ENCODE measurements at places on chromosomes 2 and 18. TPM values are rescaled to one million over a fixed set of nuclear protein-coding genes. Genes with fewer than 3 reads are reported as not detected.

DNA sequence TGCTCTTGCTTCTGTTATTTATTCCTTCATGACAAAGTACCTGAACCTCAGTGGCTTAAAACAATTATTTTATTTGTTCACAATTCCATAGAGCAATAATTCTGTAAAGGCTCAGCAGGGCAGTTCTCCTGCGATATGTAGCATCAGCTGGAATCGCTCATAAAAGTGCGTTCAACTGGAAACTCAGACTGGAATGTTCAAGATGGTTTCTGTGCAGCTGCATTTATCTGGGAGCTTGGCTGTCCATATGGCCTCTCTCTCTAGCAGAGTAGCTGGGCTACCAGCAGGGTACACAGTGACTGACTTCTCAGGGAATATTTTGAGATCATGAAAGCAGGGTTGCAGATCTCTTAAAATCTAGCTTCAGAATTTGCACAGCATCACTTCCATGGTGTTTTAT lies 13.5 kb downstream of the CCDC121 start:
- H3K4me3 ChIP-seq, result no peak overlapping the region
- H3K4me1 ChIP-seq, result no peaks in the 10 kb centered on the region
- H3K27me3 ChIP-seq, result peaks cover 2% of the 10 kb centered on the region
- no peak for DNase-seq
- H3K36me3 ChIP-seq, result peaks cover 17% of the 10 kb centered on the region

DNA sequence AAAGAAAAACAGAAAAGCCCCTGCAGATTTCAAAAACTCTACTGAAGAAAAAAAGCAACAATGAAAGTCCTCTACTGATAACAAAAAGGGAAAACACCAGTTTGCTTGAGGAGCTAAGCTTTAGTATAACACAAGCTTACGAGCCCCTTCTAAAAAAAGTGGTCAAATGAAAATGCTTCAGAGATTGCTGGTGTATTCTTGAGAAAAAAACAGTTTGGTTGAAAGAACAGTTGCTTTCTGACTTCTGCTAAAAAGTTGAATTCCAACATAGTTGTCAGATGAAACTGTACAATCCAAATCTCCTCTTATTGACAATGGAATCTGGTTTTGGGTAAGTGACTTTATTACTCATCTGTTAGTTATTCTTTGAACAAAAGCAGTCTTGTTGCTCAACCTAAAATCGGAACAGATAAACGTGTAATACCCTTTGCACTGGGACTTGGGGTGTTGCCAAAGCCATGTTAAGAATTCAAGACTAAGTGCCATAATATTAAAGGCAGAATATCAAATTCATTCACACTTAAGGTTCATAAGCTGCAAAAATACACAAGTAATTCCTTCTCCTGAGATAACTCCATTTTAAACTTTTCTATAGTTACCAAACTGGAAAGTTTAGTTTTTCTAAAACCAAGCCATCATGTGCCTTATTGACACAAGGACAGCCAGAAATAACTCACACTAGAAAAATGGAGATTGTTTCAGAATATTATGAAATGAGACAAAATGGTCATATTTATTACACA lies 45.3 kb upstream of the SPAG16 start:
- H3K4me3 ChIP-seq, result no peak overlapping the region
- peaks cover 13% of the 10 kb centered on the region for H3K4me1 ChIP-seq
- no peaks in the 10 kb centered on the region for H3K27me3 ChIP-seq
- H3K27ac ChIP-seq, result no peak overlapping the region
- H3K36me3 ChIP-seq, result no peaks in the 10 kb centered on the region

GRCh38 chr2:95073856-95074662 lies 47.5 kb downstream of the MRPS5 start:
- no peak overlapping the region for H3K27ac ChIP-seq
- H3K4me1 ChIP-seq, result no peaks in the 10 kb centered on the region
- H3K36me3 ChIP-seq, result no peaks in the 10 kb centered on the region
- H3K4me3 ChIP-seq, result no peak overlapping the region

- H3K4me3 ChIP-seq, result no peak overlapping the region
- peaks cover 22% of the 10 kb centered on the region for H3K4me1 ChIP-seq
- H3K36me3 ChIP-seq, result no peaks in the 10 kb centered on the region
- no peak overlapping the region for H3K27ac ChIP-seq
Measured at GRCh38 chr2:179239195-179239594, 25.4 kb downstream of the SESTD1 start.

- peaks cover 1% of the 10 kb centered on the region for H3K27me3 ChIP-seq
- H3K36me3 ChIP-seq, result peaks cover 11% of the 10 kb centered on the region
- no peak overlapping the region for H3K4me3 ChIP-seq
- no peak for DNase-seq
- H3K4me1 ChIP-seq, result peaks cover 11% of the 10 kb centered on the region
Measured at GRCh38 chr2:17083902-17084301, 418.3 kb upstream of the CYRIA start.

DNA sequence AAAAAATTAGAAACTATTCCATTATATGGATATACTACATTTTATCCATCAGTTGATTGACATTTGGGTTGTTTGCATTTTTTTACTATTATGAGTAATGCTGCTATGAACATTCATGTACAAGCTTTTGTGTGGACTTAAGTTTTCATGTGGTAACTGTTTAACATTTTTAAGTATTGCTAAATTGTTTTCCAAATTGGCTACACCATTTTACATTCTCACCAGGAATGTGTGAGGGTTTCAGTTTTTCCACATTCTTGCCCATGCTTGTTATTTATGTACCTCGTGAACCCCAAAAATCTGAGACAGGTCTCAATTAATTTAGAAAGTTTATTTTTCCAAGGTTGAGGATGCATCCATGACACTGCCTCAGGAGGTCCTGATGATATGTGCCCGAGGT lies 3.1 kb upstream of the TXNL4A start:
- DNase-seq, result no peak
- H3K4me1 ChIP-seq, result peaks cover 16% of the 10 kb centered on the region
- no peak overlapping the region for H3K4me3 ChIP-seq
- H3K36me3 ChIP-seq, result no peaks in the 10 kb centered on the region

DNA sequence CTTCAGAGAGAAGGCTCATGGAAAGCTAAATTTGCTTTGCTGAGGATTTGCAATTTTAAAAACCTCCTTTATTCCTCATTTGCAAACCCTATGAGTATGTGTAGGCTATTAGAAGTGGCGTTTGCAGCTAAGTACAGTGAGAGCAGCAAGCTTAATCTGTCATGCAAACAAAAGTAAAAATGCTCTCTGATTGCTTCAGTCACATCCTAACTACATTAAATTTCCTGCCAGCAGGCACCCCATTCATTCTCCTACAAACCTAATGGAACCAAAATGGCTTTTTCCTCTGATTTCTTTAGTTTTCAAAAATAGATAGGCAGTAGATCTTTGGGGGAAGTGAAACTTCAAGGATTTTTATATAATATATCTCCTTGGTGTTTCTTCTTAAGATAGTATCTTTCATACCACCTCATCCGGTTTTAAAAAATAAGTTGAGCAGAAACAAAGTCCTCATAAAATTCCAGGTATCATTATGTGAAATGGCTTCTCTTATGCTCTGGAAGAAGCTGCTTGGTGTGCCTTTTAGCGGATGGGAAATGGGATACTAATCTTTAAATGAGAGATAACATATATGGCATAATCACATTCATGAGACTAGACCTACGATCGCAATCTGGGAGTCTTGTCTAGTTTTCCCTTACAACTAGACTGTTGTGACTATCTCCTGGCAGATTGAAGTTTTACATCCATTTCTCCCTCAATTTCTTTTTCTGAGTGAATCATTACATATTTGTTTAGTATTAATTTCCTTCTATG lies 49.1 kb downstream of the CLIP4 start:
- H3K27me3 ChIP-seq, result no peaks in the 10 kb centered on the region
- no peak overlapping the region for H3K27ac ChIP-seq
- H3K4me3 ChIP-seq, result no peak overlapping the region
- no peaks in the 10 kb centered on the region for H3K36me3 ChIP-seq
- no peak for DNase-seq

DNA sequence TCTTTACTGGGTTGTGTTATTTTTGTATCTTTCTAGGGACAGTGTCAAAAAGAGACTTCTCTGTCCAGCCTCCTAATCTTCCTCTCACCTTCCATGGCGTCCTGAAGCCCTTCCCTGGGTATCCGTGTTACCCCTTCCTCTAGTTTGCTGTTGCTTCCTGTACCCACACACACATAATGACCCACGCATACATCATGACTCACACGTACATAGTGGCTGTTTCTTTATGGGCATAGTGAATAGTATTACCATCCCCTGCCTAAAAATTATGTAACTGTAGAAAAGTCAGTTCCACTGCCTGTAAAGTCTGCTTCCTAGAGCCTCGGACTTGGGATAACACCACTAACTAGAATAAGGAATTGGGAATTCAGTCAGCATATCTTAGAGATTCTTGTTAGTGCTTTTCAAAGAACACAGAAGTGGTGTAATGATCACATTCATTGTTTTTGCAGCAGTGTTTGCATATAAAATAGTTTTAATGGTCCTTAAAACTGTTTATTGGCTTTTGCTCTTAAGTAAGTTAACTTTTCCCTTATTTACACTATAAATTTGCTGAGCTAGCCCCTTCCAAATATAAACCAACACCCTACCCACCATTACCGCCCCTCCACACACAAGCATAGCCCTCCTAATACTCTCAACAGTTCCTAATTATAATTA lies 308.4 kb upstream of the RAB12 start:
- no peaks in the 10 kb centered on the region for H3K4me1 ChIP-seq
- H3K36me3 ChIP-seq, result peaks cover 21% of the 10 kb centered on the region
- no peak overlapping the region for H3K27ac ChIP-seq
- H3K27me3 ChIP-seq, result no peaks in the 10 kb centered on the region

GRCh38 chr2:127320586-127321275 lies 26.8 kb upstream of the ERCC3 start:
- no peaks in the 10 kb centered on the region for H3K4me1 ChIP-seq
- peaks cover 15% of the 10 kb centered on the region for H3K36me3 ChIP-seq
- no peak for DNase-seq
- no peak overlapping the region for H3K27ac ChIP-seq
- H3K4me3 ChIP-seq, result no peak overlapping the region
- H3K27me3 ChIP-seq, result no peaks in the 10 kb centered on the region

GRCh38 chr2:156695020-156695419 lies 258.8 kb downstream of the GPD2 start:
- H3K4me1 ChIP-seq, result no peaks in the 10 kb centered on the region
- H3K27me3 ChIP-seq, result peaks cover 2% of the 10 kb centered on the region
- H3K36me3 ChIP-seq, result no peaks in the 10 kb centered on the region
- no peak for DNase-seq
- H3K27ac ChIP-seq, result no peak overlapping the region

- H3K4me1 ChIP-seq, result peaks cover 18% of the 10 kb centered on the region
- H3K4me3 ChIP-seq, result no peak overlapping the region
- no peak for DNase-seq
- H3K36me3 ChIP-seq, result peaks cover 35% of the 10 kb centered on the region
Measured at GRCh38 chr2:205712508-205712907, 30.2 kb downstream of the NRP2 start.

- no peak overlapping the region for H3K4me3 ChIP-seq
- H3K36me3 ChIP-seq, result no peaks in the 10 kb centered on the region
- no peak overlapping the region for H3K27ac ChIP-seq
- no peaks in the 10 kb centered on the region for H3K27me3 ChIP-seq
- DNase-seq, result no peak
Measured at GRCh38 chr2:162308747-162309503, 9.6 kb downstream of the IFIH1 start.

GRCh38 chr2:155930312-155930711 lies 402.2 kb downstream of the NR4A2 start:
- no peak for DNase-seq
- H3K4me3 ChIP-seq, result no peak overlapping the region
- no peaks in the 10 kb centered on the region for H3K36me3 ChIP-seq
- H3K27ac ChIP-seq, result no peak overlapping the region

DNA sequence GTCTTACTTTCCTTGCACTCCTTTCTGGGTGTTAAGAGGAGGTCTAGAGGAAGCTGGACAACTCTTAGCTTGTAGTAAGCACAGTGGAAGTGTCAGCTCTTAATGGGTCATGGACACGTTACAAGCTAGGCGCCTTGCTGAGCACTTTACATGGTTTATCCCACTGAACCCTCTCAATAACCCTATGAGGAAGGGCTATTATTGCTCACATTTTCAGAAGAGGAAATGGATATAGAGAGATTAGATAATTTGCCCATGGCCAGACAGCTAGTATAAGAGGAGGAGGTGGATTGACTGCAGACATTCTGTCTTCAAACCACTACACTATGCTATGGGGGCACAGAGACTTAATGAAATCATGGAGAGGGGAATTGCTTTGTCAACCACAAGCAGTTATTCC lies 8.3 kb upstream of the IL1RN start:
- no peak overlapping the region for H3K4me3 ChIP-seq
- H3K4me1 ChIP-seq, result peaks cover 8% of the 10 kb centered on the region
- H3K27ac ChIP-seq, result no peak overlapping the region
- H3K36me3 ChIP-seq, result no peaks in the 10 kb centered on the region
- H3K27me3 ChIP-seq, result peaks cover 4% of the 10 kb centered on the region

- no peaks in the 10 kb centered on the region for H3K36me3 ChIP-seq
- no peak overlapping the region for H3K4me3 ChIP-seq
- peaks cover 6% of the 10 kb centered on the region for H3K27me3 ChIP-seq
- peaks cover 7% of the 10 kb centered on the region for H3K4me1 ChIP-seq
Measured at GRCh38 chr2:96154506-96155380, 9.5 kb upstream of the DUSP2 start.

DNA sequence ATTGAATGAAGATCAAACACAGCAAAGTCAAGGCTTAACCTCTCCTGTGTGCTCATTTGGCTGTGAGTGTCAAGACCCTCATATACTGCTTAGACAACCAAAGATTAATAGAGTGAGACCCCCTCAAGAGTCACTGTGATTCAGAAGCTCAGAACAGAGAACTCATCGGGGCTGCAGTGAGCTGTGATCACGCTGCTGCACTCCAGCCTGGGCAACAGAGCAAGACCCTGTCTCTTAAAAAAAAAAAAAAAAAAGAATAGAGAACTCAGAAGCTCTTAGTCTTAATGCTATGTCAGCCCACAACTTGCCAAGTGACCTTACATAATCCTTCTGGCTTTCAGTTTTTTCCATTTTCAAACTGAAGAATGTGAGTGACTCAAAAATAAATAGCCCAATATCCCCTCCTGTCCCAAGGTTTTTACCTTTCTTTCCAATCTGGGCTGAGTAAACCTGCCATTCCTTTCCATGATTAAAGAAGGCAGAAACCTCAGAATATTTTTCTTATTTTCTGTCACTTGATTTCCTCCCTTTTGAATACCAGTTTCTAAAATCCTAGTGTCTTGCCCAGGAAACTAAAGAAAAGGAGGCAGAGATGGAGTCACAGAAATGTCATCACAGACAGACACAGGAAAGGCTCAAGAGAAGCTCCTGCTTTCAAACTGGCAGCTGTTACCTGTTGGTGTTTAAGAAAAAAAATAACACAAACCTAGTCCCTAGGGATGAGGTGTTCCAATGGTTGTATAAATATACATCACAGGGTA lies 102.4 kb downstream of the CACNB4 start:
- H3K27me3 ChIP-seq, result peaks cover 3% of the 10 kb centered on the region
- no peaks in the 10 kb centered on the region for H3K36me3 ChIP-seq
- no peak for DNase-seq
- H3K27ac ChIP-seq, result no peak overlapping the region
- no peaks in the 10 kb centered on the region for H3K4me1 ChIP-seq

C2orf74 gene
- total RNA-seq, result 13.6 TPM

GREB1L gene
- total RNA-seq, result 105 TPM

CBLN2 gene
- total RNA-seq, result not detected

SP5 gene
- 9.3 TPM for total RNA-seq

EML6 gene
- total RNA-seq, result 0.90 TPM

LRP2 gene
- 0.23 TPM for total RNA-seq

CDKL4 gene
- 0.92 TPM for total RNA-seq

GPATCH11 gene
- total RNA-seq, result 8.2 TPM

SLC8A1 gene
- total RNA-seq, result 0.80 TPM

DYNAP gene
- not detected for total RNA-seq
